ENCODE measurements at places on chromosomes 3 and 15.
A peak's percentile ranks its signal among the peaks of the same experiment; 100 is the strongest.

DNA sequence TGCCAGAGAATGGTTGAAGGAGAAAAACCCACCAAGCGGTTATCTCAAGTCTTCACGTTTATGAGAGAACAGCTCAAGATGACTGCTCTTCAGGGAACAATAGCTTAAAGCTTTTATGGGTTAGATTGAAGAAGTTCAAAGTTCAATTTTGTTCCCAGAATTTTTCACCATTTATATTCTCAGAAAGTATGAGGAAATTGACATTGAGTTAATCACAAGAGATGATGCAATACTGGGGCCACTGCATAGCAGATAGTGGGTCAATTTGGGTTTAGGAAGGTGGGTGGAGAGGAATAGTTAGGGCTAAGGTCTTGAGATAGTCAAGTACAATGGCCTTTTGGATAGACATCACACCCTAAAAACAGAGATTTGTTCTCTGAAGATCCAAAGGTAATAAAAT lies 539.3 kb downstream of the SQOR start:
- DNase-seq: no peak

DNA sequence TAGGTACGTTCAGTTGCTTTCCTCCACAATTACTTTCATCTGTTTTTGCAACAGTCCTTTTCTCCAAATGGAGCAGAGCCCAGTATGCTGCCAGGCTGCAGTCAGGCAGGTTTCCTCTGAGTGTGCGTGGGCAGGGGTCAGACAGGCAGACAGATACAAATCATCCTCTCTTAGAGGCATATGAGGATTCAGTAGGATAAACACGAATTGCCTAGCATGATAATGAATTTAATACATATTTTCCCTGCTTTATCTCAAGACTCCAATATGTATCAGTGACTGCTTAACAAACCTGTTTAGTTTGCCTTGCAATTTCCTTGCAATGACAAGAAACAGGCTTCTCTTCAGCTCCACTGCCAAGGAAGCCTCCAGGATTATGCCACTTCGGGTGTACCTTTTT lies 140.7 kb upstream of the NR2E3 start:
- DNase-seq: no peak

- DNase-seq: no peak
Observed at GRCh38 chr3:195030791-195031321, 240.1 kb downstream of the XXYLT1 start.

GRCh38 chr15:91414124-91414523 lies 314.1 kb downstream of the SV2B start:
- DNase-seq: no peak

DNA sequence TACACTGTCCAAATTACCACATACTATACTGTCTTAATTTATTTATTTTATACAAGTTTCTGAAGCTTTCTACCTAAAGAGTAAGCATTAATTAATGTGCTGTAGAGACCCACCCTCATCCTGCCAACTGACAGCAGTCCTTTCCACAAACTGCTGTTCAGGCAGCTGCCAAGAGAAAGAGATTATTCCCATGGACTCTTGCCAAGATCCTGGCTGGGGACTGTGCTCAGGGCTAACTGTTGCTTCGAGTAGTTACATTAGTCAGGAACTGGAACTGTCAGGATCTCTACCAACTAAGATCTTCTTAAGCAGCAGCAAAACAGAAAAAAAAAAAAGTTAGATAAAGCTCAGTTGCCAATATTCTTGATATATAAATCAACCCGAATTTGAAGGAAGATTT lies 398.8 kb downstream of the MECOM start:
- no peak for DNase-seq

DNA sequence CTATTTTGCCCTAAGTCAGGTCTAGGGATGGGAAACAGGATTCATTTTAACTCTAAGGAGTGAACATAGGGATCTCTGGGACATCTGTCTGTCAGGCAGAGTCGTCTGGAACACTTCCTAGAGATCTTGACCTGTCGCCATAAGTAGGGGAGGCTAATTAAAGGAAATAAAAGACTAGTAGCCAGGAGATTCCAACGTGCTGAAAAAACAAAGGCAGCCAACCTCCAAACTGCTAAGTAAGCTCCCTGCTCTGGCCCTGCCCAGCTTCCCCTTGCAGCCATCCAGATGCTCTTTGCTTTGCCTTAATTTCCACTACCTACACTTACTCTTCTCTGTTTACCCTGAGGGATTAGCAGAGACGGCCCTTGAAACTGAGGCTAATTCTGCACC lies 18.4 kb upstream of the TSEN2 start:
- no peak for DNase-seq

GRCh38 chr3:88385090-88385489 lies 235.3 kb downstream of the C3orf38 start:
- DNase-seq: no peak

DNA sequence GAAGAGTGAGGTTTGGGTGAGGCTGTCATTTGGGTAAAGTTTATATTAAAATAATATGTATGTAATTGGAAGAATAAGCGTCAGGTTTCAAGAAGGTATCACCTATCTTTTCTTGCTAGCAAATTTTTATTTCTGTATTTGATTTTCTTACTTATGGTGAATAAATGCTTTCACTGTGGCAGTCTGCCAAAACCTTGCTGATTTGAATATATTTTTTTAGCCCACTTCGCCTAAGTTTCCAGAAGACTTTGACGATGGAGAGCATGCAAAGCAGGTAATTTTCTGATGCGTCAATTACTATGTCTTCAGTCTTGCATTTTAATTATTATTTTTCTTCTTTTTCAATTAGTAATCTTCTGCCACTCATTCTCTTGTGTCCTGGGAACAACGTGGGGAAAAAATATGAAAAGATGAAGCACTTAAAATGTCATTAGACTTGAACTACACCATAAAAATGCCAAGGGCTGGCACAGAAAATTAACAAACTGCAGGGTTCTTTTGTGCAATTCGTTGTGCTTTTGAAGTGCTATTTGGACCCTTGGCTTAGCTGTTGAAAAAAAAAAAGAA lies 40.4 kb downstream of the SRP14 start:
- DNase-seq: no peak

- DNase-seq: no peak
Observed at GRCh38 chr15:22948056-22948455, 32.1 kb downstream of the CYFIP1 start.

DNA sequence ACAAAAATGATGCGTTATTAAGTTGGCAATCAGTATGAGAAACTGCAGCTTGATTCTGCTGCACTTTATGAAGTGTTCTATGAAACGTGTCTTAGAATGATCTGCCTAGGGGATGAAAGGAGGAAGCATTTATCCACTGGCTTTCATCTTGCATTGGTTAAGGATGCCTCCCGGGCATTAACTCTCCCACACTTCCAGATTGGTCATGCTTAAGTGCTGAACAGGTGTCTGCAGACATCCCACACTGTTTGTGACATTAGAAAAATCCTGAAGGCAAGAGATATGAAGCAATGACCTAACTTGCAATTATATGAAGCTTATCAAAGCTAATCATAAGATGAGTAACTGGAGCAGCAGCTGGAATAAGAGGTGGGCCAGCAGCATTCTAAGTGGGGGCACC lies 437.3 kb downstream of the NSUN3 start:
- DNase-seq: no peak

DNA sequence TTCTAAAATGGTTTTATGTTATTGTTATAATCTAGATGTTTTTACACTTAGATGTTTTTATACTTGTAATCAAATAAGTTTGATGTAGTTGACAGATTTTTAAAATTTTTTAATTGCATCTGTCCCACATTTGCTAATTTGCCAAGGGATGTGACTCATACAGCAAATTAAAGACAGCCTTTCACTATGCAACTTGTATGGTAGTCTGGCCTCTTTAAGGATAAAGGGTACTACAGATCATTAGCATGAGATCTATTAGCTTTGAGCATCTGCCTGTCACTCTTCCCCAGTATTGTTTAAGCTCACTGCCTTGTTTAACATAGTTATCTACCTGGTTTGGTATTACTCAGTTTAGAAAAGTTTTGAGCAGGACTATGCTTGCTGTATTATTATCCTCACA lies 83.0 kb downstream of the NPTN start:
- DNase-seq: no peak

DNA sequence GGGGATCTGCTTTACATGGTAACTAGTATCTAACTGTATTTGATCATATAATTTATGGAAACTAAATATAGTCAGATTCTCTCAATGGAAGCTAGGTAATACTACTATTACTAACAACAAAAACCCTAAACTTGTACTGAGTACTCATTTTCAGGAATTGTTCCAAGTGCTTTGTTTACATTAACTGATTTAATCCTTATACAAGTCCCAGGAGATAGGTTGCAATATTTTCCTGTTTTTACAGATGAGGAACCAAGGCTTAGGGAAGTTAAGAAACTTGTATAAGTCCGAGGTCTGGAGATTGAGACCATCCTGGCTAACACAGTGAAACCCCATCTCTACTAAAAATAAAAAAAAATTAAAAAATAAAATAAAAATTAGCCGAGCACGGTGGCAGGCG lies 7.5 kb upstream of the MTHFS start:
- no peak for DNase-seq

GRCh38 chr15:62068810-62069167 lies 2.0 kb downstream of the C2CD4A start:
- no peak for DNase-seq

GRCh38 chr3:108089579-108089978 lies 1.3 kb downstream of the CD47 start:
- DNase-seq: no peak

GRCh38 chr3:16841041-16841753 lies 43.6 kb upstream of the PLCL2 start:
- no peak for DNase-seq

- DNase-seq: no peak
Observed at GRCh38 chr3:127690106-127690505, 17.4 kb downstream of the ABTB1 start.

- no peak for DNase-seq
Observed at GRCh38 chr15:100484443-100484842, 44.3 kb downstream of the CERS3 start.

DNA sequence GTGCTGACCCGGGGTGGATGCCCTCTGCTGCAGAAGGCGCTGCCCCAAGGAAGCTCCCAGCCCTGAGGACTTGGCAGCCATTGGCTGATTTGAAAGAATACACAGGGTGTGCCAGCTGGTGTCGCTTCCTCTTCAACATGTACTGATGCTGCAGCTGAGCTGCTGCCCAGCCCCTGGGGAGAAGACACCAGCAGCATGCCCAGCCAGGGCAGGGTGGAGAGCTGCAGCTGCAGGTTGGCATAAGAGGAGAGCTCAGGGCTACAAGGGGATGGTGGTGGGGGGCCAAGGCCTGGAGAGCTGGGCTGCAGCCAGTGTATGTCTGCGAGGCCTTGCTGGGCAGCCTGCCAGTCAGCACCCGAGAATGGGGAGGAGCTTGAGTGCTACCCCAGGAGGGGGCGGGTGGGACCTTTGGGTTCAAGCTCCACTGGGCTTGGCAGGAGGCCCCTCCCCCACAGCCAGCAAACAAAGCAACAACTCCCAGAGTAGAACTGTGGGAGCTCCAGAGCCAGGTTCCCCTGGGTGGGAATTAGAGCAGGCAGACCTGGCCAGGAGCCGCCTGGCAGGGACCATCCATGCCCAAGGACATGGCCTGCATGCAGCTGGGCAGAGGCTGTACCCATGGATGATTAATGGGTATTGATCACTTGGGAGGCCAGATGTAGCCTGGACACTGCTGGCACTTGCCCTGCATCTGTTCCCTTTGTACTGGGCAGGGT lies 9.2 kb upstream of the SEMA4B start:
- peak; percentile 35 for DNase-seq

DNA sequence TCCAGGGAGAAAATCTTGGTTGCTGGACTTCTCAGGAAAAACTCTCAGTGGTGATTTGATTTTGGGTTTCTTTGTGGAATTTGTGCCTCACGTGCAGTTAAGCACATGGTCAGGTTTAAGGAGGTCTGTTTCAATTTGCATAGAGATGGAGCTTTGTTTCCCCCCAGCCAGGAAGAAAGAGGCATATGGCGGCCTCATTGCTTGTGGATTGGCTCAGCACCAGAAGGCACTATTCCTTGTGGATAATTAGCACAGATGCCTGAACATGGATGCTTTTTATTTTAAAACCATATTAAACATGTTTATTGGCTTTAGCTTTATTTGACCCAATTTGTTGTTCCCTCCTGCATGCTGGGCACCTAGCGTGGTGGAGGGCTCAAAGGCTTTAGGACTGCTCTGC lies 125.1 kb upstream of the RGMA start:
- DNase-seq: no peak

- DNase-seq: no peak
Observed at GRCh38 chr3:25635038-25635437, 29.7 kb downstream of the TOP2B start.

DNA sequence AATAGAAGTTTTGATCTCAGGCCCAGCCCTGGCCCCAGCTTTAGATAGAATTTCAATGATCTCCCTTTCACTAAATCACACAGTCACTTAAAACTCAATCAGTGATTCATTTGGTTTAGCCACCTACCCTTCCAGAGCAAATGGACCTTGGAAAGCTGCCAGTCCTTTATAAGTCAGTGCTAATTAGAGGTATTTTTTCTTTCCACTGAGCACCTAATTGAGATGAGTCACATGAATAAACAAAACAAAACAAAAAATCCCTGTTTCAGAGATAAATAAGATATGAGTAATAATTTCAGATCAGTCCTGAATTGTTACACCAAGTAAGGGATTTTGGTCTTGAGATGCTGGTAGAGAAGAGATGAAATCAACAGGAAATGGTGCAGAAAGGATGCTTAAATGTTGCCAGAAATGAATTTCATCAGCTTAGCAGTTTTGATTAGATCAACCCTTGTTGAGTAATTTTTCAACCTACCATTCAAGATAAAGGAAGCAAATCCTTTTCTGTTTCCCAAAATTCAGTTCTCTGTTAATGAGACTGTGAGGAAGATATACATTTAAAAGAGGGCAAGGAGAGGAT lies 352.0 kb upstream of the COL8A1 start:
- DNase-seq: no peak

All from iPS-NIHi11 (cell line).